ENCODE measurements at places on chromosomes 13 and 19. TPM values are rescaled to one million over a fixed set of nuclear protein-coding genes. Genes with fewer than 3 reads are reported as not detected.

- DNase-seq = no peak
These were observed 16.5 kb downstream of the SHANK1 start for GRCh38 chr19:50702871-50703829.

- no peak for DNase-seq
These were observed 49.7 kb downstream of the TGDS start for GRCh38 chr13:94546061-94546839.

GRCh38 chr19:39154629-39155100 lies 29.1 kb downstream of the PAK4 start:
- no peak for DNase-seq

DNA sequence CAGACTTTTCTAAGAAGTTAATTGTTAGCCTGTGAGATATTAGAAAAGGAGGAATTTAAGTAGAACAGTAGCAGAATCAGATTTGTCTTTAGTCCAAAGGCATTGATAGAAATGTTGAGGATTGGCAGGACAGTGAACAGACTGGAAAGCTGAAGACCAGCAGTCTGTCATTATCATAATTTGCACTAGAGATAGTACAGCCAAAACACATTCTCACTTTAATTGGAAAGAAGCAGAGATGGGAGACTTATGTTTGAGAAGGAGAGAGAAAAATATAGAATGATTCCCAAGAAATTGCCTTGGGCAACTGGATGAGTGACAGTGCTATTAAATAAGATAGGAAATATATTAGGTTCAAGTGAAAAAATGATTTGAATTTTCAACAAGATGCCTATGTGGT lies 755.5 kb downstream of the SLITRK5 start:
- no peak for DNase-seq

- no peak for DNase-seq
These were observed 703 bp downstream of the SLC17A7 start for GRCh38 chr19:49440439-49441209.

Gene RNF17
- total RNA-seq = not detected

DNA sequence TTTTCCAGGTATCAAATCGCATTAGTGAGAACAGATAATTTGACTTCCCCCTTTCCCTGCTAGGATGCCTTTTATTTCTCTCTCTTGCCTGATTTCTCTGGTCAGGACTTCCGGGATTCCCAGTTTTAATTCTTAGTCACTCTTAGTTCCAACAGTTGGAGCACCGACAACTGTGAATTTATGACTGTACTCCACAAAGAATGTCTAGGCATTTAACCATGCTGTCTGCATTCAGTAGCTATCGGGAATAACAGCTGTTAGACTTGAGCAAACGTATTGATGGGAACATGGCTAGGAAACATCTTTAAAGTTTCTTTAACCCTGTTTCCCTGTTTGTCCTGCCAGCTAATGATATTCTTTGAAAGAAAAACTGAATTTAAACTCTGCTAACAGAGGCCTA lies 14.1 kb upstream of the SPACA7 start:
- no peak for DNase-seq

Gene POLR2I
- total RNA-seq = 62.8 TPM

Gene POU2F2
- 1.7 TPM for total RNA-seq

GRCh38 chr13:113566227-113566561 lies 18.4 kb upstream of the TFDP1 start:
- DNase-seq = no peak

GRCh38 chr13:113723410-113724015 lies 35.5 kb upstream of the TMEM255B start:
- no peak for DNase-seq

Gene PEX11G
- 3.7 TPM for total RNA-seq

DNA sequence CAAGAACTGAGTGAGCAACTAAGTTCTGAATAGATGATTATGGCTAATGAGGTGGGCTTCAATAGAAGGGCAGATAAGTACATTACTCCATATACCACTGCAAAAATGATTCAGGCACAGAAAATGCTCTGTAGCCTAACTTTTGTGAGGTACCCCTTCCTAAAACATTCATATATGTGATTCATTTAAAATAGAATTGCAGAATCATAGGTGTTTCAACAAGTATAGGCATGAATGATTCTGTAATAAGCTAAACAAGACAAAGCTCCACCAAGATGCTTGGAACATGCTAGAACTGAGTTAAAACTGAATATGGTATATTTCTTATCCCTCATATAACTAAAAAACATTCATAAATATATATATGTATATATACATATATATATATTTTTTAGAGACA lies 12.1 kb downstream of the KBTBD7 start:
- no peak for DNase-seq

DNA sequence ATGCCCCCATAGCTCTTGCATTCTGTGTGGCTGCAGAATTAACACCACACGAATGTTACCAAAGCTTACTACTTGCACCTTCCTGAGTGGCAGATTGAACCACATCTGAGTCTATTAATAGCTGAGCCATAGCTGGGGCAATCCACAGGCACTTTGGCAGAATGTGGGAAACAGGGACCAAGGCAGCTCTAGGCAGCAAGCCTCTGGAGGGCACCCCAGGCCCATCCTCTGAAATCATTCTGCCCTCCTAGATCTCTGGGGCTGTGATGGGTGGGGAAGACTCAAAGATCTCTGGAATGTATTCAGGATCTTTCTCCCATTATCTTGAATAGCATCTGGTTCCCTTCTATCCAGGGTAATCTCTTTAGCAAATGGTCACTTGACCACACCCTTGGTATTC lies 139.3 kb downstream of the TNFRSF19 start:
- no peak for DNase-seq

GRCh38 chr19:18519962-18520847 lies 1.7 kb downstream of the ELL start:
- peak; percentile 68 for DNase-seq

GRCh38 chr19:7522923-7523667 lies 671 bp downstream of the MCOLN1 start:
- DNase-seq = peak; percentile 27

Gene FGF22
- total RNA-seq = 2.3 TPM

Gene PLPP2
- total RNA-seq = 3.0 TPM

GRCh38 chr19:52662631-52663030 lies 24.5 kb upstream of the ZNF83 start:
- no peak for DNase-seq

Gene TSKS
- total RNA-seq = 0.46 TPM

Gene METTL21C
- total RNA-seq = not detected

GRCh38 chr13:98454389-98454881 lies 122.5 kb downstream of the STK24 start:
- DNase-seq = peak; percentile 61

- no peak for DNase-seq
These were observed 4.7 kb upstream of the DHX34 start for GRCh38 chr19:47344425-47344824.

GRCh38 chr13:43388282-43389034 lies 365.1 kb downstream of the DNAJC15 start:
- no peak for DNase-seq

DNA sequence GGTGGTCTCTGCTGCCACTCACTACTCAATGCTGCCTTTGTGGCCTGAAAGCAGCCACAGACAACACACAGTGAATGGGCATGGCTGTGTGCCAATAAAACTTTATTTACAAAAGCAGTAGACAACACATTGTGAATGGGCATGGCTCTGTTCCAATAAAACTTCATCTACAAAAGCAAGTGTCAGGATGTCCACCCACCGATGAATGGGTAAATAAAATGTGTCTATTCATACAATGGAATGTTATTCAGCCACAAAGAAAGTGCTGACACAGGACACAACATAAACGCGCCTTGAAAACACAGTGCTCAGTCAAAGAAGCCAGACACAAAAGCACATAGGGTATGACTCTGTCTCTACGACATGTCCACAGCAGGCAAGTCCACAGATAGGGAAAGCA lies 20.1 kb downstream of the ZSCAN5A start:
- no peak for DNase-seq

GRCh38 chr13:80314711-80315653 lies 25.9 kb downstream of the SPRY2 start:
- no peak for DNase-seq

DNA sequence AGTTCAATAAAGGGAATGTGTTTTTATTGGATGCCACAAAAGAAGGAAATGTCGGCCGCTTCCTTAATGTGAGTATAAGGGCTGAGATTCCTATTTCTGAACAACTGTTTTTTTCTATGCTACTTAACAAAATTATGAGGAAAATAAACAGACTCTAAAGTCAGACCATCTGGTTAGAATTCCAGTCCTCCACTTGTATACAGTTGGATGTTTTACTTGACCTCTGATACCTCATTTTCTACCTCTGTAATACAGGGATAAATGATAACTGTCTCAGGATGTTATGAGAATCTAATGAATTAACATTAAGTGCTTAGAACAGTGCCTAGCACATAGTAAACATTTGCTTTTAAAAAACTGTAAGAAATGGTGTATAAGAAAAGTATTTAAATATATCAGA lies 7.2 kb upstream of the PHF11 start:
- DNase-seq = no peak

- no peak for DNase-seq
These were observed 18.1 kb upstream of the EID2 start for GRCh38 chr19:39557811-39558623.

DNA sequence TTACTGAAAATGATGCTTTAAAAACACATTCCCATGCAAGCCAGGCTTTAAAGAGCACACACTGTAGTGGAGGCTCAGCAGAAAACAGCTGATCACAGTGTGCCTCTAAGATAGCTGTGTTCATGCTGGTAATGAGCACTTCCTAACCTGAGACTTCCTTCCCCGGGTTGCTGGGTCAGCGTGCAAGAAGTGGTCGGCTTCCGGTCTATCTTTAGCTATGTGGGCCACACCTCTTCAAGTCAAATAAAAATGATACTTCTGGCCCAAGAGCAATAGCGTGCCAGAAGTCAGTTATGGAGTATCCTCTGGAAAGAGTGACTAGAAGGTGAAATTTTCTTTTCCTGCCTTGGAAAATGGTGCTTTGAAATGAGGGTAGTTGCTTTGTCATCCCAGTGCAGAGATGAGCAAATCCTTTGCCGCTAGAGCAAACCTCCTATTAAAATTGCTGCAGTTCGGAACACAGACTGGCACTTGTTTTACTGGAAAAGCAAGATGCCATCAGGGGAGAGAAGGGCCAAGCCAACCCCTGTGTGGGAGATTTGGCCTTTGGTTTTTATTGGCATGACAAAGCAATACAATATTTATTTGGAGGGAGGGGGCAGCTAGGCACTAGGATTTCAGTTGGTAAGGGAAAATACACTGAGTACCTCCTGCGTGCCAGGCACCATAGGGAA lies 64.2 kb downstream of the ARHGAP35 start:
- DNase-seq = no peak

DNA sequence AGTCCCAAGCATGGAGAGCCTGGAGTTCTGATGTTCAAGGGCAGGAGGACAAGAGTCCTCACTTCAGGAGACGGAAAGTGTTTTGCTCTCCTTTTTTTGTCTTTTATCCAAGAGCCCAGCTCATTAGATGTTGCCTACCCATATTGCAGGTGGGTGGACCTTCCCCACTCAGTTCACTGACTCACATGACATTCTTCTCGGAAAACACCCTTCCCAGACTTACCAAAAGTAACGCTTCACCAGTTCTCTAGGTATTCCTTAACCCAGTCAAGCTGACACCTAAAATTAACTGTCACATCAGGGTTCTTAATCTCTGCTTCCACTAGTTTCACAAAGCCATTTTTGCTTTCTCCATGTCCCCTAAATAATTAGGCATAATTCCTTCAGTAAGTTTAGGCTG lies 2215.4 kb upstream of the PCDH20 start:
- no peak for DNase-seq

GRCh38 chr13:24162604-24163003 lies 2.1 kb downstream of the SPATA13 start:
- DNase-seq = no peak

DNA sequence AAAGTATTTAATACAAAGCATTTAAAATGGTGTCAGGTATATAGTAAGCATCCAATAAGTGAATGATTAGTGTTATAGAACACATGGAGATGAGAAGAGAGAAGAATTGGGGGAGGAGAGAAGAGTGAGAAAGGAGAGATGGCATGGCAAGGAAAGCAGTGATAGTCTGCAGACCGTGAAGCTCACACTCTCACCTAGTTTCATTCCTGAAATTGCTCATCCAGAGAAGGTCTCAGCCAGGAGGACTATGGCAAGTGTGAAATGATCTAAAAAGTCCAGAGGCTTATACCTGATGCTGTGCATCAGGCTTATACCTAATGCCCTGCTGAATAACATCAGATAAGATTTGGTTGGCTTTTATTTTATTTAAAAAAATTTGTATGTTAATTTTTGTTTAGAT lies 351.6 kb upstream of the KLF12 start:
- no peak for DNase-seq

GRCh38 chr13:105446197-105446596 lies 1089.3 kb downstream of the EFNB2 start:
- DNase-seq = no peak

DNA sequence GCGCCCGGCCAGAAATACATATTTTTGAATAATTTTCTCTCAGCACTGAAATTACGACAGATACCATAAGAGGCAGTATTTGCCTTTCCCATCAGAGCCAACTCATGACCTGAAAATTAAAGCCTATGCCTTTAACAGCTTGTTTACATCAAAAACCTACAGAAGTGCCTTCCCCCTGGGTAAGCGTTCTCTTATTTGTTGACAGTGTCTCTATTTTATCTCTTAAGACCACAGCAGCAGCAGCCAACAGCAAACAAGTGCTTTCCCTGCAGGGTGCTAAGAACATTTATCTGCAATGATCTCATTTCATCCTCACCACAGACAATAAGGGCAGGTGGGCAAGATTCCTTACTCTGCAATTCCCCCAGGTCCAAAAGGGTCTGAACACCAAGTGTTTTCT lies 6.0 kb downstream of the AKAP8L start:
- no peak for DNase-seq

DNA sequence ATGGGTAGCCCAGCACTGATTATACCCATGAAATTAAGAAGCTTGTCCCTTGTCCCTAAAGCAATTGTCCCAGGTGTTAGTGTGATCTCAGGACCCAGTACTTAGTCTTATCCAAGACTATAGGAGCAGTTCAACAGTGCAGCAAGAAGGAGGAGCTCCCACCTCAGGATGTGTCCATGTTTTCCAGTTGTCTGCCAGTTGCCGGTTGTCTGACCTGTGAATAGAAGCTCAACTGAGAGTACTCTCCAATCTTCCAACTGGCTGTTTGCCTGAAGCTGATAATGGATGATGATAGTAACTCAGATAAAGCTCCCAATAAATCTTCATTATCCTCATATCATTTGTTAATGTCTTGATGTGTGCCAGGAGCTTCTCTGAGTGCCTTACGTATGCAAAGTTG lies 107.2 kb upstream of the HTR2A start:
- DNase-seq = no peak

GRCh38 chr19:17720440-17720839 lies 1.2 kb downstream of the MAP1S start:
- no peak for DNase-seq

DNA sequence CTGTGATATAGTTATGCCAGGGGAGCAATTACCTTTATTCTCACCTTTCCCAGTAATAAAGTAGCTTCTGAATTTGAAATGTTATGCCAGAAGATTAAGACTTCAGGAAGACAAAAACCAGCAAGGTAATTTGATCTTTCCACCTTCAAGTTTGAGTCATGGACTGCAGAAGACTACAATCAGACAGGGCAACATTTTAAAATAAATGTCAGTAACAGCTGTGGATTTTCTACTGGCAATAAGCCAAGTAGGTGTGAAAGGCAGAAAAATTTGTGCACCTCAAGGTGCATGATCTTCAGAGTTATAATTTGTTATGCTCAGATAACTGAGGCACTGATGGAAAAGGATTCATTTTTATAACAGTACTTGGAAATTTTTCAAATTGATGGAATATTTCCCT lies 54.9 kb downstream of the SLITRK1 start:
- DNase-seq = no peak
